Cortex of kidney (tissue), 1 donor: ENCODE measurements at places on chromosomes 11 and 22.

DNA sequence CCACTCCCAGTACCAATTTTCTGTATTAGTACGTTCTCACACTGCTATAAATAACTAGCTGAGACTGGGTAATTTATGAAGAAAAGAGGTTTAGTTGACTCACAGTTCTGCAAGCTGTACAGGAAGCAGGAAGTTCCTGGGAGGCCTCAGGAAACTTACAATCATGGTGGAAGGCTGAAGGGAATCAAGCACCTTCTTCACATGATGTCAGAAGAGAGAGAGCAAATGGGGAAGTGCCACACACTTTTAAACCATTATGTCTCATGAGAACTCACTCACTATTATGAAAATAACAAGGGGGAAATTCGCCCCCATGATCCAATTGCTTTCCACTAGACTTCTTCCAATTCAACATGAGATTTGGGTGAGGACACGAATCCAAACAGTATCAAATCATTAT, 271.4 kb downstream of the ETS1 start:
- DNase-seq = no peak

GRCh38 chr11:1317432-1317831, 8.0 kb upstream of the TOLLIP start:
- no peak for DNase-seq

GRCh38 chr11:128481135-128481534, 106.2 kb downstream of the ETS1 start:
- DNase-seq = no peak

DNA sequence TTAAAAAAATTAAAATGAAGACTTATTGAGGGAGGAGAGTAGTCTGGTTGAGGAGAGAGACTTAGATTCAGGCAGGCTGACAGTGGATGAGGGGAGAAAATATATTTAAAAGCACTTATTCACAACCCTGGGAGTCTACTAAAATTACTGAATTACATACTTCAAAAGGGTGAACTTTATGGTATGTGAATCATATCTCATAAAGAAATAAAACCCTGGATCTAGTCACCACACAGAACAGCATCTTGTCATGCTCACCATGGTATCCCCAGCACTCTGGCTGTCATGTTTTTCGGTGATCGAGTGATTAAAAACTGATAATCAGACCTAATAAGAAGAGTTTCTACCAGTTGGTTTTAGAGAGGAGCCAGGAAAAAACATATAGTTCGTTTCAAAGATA, 11.0 kb downstream of the TEAD1 start:
- no peak for DNase-seq

- DNase-seq = no peak
Observed at GRCh38 chr11:76944225-76944624, 83.5 kb downstream of the ACER3 start.

DNA sequence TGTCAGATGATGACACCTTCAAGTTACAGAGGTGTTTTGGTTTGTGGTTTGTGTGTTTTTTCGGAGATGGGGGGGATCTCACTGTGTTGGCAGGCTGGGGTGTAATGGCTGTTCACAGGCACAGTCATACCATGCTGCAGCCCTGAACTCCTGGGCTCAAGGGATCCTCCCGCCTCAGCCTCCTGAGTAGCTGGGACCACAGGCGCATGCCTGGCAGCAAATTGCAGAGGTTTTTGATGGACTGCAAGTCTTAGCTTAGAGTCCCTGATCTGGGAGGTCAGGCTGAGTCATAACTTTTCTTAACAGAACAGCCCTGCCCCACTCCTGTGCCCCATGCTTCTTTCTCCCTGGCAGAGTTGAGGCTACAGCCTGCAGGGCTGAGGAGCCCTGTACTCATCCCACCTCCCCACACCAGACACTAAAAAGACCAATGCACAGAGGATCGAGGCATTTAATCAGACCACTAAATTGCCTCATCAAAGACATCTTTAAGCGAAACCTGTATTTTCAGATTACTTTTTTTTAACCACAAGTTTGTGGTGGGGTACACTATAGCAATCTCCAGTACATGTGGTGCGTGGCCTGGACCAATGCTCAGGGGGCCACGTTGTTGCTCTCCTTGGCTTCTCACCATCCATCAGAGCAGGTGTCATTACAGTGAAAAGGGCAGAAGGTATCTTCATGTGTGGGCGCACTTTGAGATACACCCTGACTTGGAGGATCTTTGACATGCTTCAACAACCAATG, 17.1 kb upstream of the ADORA2A start:
- DNase-seq = no peak

DNA sequence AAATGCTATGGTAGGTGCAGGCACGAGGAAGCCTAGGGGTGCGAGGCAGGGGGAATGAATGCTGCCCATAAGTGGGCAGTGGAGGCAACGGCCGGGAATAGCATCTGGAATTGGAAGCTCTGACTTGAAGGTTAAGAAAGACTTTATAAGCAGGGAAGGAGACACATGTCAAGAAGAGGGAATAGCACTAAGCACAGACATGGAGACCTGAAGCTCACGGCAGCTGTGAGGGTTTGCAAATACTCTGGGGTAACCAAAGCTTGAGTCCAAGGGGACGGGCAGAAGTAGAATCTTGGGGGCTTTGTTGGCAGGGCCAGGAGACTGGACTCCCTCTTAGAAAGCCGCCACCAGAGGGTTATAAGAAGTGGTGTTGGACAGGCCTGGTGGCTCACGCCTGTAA, 112.6 kb downstream of the CEP164 start:
- no peak for DNase-seq

DNA sequence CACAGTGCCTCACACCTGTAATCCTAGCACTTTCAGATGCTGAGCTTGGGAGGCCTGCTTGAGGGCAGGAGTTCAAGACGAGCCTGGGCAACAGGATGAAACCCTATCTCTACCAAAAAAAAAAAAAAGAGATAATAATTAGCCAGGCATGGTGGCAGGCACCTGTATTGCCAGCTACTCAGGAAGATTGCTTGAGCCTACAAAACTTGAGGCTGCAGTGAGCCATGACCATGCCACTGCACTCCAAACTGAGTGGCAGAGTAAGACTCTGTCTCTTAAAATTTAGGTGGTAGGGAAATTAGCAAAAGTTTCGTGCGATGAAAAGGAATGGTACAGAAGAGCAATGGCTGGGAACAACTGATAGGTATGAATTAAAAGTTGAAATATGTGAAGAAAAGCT, 18.0 kb downstream of the ST13 start:
- no peak for DNase-seq

DNA sequence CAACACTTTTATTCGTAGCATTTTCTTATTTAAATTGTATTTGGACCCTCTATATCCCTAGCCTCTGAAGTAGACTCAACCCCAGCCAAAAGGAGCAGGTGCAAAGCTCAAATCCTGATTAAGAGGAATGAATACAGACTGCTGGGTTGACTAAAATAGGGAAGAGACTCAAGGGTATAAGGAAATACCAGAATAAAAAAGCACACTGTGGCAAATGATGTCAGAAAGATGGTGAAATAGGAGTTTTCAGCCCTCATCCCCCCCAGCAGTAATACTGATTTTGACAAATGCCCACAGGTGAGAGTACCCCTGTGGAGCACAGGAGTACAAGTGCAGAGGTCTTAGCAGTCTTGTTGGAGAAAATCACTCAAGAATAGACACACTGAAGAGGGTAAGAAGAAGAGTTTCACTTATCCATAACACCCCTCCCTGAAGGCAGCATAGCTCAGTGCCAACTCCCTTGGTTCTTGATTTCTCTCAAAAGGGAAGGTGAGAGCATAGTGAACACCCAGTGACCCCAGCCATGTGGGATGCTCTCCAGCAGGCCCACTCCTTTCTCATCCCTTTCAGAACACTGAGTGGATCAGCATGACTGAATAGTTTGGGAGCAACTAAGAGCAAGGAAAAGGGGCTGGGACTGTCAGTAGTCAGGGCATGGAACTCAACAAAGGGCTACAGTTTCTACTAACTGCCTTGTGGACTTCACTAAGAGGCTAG, 71.7 kb downstream of the TBC1D22A start:
- DNase-seq = no peak

GRCh38 chr11:20155683-20156279, 4.5 kb downstream of the DBX1 start:
- no peak for DNase-seq

GRCh38 chr11:32186118-32186517, 95.2 kb downstream of the RCN1 start:
- DNase-seq = no peak

- no peak for DNase-seq
Observed at GRCh38 chr11:71339396-71339881, 87.1 kb upstream of the SHANK2 start.

DNA sequence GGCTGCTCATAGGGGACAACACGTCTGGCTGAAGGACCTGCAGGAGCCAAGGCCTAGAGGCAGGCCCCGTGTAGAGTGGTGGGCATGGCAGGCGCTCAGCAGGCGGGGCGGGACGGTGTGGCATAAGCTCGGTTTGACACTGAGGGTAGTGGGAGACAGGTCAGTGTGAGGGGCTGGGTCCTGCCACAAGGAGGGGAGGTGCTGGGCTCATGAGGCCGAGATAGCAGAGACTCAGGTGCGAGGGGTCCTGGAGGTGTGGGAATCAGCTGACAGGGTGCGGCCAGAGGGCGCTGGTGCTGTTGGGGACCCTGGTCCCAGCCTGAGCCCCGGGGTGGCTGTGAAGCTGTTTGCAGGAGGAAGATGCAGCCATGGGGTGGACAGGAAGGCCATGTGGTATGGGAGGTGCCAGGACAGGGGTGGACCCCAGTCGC, 6.7 kb downstream of the SLC22A12 start:
- no peak for DNase-seq

- DNase-seq = no peak
Observed at GRCh38 chr11:88250566-88251242, 75.5 kb upstream of the RAB38 start.

- no peak for DNase-seq
Observed at GRCh38 chr22:32589007-32589406, 114.4 kb downstream of the FBXO7 start.

DNA sequence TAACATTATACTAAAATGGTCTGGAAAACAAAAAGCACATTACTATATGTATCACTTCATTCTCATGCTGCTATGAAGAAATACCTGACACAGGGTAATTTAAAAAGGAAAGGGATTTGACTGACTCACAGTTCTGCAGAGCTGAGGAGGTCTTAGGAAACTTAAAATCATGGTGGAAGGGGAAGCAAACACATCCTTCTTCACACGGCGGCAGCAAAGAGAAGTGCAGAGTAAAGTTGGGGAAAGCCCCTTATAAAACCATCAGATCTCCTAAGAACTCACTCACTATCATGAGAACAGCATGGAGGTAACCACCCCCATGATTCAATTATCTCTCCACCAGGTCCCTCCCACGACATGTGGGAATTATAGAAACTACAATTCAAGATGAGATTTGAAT, 60.0 kb downstream of the FAM181B start:
- DNase-seq = no peak

GRCh38 chr11:17171916-17172315, 35.9 kb downstream of the PIK3C2A start:
- no peak for DNase-seq
